Hematopoietic multipotent progenitor cell treated with erythropoietin and hydrocortisone succinate and interleukin-3 and kit ligand, for 8 days (in vitro differentiated cells): ENCODE measurements at places on chromosomes 13 and 19.

GRCh38 chr19:30074096-30074495 lies 132.1 kb downstream of the URI1 start:
- no peak for DNase-seq

GRCh38 chr19:44927746-44928145 lies 13.3 kb downstream of the APOC1 start:
- no peak for DNase-seq

- DNase-seq, result no peak
Measured at GRCh38 chr19:57075801-57076492, 43.8 kb upstream of the USP29 start.

DNA sequence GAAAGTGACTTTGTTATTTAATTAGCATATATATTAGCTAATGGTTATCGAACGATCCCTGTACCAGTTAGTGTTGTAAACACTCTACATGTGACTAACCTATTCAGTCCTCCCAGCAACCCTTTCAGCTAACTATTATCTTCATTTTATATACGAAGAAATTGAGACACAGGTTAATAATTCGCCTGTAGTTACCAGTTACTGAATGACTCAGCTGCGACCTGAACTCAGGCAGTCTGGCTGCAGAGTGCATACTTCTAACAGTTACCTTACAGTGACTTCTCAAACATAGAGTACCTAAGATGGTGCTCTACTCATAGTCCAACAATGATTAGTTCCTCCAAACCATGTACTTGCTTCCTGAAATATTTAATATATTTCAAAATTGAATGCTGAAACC lies 117.7 kb downstream of the FNDC3A start:
- DNase-seq, result no peak

- peak; percentile 52 for DNase-seq
Measured at GRCh38 chr13:27194895-27195764, 23.5 kb upstream of the USP12 start.
